ENCODE measurements at places on chromosomes 12 and 14. TPM values are rescaled to one million over a fixed set of nuclear protein-coding genes. Genes with fewer than 3 reads are reported as not detected.

GRCh38 chr14:95535226-95536021 lies 574 bp downstream of the GLRX5 start:
- H3K27me3 ChIP-seq: no peaks in the 10 kb centered on the region
- peaks cover 3% of the 10 kb centered on the region for H3K4me1 ChIP-seq
- no peak overlapping the region for H3K27ac ChIP-seq
- H3K4me3 ChIP-seq: peak overlapping the region; percentile 90

APOF gene
- total RNA-seq: not detected

DNA sequence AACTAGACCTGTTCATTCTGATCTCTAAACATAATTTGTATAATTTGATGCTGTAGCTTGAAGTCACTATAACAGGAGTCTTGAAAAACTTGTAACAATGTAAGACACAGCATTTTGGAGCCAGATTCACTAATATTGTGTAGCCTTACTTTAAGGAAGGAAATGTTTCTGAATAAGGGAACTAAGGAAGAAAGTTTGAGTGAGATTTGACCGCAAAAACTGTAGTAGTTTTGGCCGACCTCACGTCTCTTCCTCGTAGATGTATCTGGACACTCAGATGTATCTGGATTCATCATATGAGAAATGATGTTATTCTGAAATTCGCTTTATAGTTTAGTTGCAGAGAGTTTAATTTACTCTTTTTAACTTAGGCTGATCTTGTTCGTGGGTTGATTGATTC lies 13.9 kb upstream of the DNAH10 start:
- no peak for DNase-seq
- H3K27ac ChIP-seq: no peak overlapping the region
- no peaks in the 10 kb centered on the region for H3K4me1 ChIP-seq

PTPN21 gene
- total RNA-seq: 21.5 TPM

- no peak for DNase-seq
- no peak overlapping the region for H3K4me3 ChIP-seq
- no peak overlapping the region for H3K27ac ChIP-seq
Observed at GRCh38 chr14:97942921-97943320, 1145.7 kb downstream of the VRK1 start.

Measured in endodermal cell (in vitro differentiated cells).